ENCODE measurements at places on chromosomes 4 and X.

DNA sequence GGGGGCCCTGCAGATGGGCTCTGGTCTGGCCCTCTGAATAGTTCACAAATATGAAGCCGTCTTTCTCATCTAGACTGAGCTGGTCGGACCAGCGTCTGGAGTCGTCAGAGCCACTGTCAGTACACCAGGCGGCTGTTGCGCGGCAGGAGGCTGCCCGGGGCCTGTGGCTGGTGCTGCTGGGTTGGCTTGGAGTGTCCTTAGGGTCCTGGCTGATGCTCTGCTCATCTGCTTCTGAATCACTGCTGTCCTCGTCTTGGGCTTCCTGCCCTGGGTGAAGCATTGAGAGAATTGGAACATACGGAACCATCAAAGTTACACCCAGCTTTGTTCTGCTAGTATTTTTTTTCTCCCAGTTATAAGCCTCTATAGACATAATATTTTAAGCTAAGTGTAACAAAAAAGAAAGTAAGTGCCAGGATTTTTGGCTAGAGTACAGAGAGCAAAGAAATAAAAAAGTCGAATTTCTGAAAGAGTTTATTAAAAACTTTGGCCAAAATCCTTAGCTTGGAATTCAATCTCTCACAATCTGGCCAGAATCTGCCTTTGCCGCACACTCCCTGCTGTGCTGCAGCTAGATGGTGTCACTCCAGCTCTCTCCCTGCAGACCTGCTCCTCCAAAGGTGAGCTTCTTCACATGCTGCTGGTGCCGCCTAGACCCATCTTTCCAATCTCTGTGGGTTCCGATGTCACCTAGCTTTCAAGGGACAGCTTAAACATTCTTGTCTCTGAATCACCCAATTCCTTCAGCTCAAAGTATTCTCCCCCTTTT, 96.2 kb downstream of the CDS1 start:
- no peak for DNase-seq

- no peak for DNase-seq
Measured at GRCh38 chr4:139279760-139280620, at the start of gene MGARP. Gene MGARP (minus strand): TSS chr4:139280225. CDS start chr4:139280158, 67 bp downstream.

- peak; percentile 75 for DNase-seq
Measured at GRCh38 chrX:110847334-110847733, 51.7 kb upstream of the CHRDL1 start.

DNA sequence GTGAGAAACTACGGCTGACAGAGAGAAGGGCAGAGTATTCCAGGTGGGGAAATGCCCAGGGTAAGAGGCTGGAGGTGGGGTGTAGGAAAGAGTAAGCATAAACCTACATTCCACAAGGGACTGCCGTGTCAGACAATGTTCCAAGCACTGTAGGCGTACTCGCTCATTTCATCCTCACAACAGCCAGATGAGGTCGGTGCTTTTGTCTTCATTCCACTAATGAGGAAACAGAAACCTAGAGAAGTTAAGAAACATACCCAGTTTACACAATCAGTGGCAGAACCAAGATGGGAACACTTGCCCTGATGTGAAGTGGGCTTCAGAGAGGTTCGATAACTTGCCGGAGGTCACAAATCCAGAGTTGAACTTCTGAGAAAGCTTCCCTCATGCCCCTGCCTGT, 4.6 kb downstream of the SASH3 start:
- DNase-seq = no peak

DNA sequence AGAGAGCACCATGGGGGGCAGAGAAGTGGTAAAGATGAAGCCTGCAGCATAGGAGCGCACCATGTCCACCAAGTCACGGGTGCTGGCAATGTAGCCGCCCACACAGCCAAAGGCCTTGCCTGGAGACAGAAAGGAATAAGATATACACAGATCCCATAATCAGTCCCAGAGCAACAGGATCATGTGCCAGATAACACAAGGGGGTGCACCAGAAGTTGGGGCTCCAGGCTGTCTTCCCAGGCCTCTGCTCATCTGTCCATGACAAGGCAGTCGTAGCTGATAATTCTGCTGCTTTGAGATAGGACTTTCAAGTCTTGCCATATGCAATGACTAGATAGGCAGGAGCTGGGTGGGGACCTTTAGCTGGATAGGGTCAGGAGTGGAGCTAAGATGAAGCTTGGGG, 14.7 kb downstream of the APEX2 start:
- DNase-seq = no peak

DNA sequence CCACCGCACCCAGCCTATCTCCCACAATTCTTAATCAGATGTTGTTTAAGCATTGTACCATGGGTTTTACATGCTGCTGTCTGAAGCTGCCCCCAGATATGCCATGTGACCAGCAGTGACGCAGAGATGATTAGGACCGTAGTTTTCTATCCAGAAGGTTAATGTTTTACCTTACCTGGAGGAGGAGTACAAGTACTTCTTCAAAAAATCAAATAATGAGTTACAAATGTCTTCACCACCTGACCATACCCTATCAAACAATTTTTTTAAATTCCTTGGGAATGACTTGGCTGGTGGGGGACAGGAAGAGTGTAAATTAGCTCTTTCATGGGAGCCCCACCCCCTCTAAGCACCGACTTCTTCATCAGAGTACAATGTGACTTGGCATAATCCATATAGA, 16.2 kb upstream of the SGMS2 start:
- DNase-seq = no peak

- DNase-seq = no peak
Measured at GRCh38 chr4:103011378-103012025, 8.0 kb downstream of the SLC9B1 start.

GRCh38 chr4:55510685-55511084, 36.0 kb downstream of the CLOCK start:
- no peak for DNase-seq

DNA sequence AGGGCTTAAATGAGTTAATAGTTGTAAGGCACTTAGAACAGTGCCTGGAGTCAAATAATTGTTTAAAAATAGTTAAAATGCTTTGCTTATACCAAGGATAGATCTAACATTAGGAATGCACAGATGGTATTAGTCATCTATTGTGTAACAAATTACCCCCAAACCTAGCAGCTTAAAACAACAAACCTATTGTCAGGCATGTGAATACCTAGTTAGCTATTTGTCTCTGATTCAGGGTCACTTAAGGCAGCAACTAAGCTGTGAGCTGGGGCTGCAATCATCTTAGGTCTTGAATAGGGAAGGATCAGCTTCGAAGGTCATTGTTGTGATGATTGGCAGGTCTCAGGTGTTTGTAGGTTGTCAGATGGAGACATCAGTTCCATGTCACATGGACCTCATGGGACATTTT, 42.4 kb upstream of the AGA start:
- no peak for DNase-seq

DNA sequence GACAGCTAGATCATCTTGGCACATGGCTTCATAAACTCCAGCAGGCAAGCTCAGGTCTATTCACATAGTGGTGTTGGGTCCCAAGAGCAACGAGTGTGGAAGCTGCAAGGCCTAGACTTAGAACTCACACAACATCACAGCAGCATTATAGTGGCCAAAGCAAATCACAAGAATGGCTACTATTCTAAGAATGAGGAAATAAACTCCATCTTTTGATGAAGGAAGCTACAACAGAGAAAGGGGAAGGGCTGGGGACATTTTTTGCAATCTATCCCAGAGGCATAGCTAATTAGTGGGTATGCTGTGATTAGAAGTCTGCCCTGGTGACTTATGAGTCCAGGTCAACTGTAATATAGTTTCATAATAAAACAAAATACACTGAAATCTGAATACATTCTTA, 42.9 kb upstream of the TAB3 start:
- no peak for DNase-seq

DNA sequence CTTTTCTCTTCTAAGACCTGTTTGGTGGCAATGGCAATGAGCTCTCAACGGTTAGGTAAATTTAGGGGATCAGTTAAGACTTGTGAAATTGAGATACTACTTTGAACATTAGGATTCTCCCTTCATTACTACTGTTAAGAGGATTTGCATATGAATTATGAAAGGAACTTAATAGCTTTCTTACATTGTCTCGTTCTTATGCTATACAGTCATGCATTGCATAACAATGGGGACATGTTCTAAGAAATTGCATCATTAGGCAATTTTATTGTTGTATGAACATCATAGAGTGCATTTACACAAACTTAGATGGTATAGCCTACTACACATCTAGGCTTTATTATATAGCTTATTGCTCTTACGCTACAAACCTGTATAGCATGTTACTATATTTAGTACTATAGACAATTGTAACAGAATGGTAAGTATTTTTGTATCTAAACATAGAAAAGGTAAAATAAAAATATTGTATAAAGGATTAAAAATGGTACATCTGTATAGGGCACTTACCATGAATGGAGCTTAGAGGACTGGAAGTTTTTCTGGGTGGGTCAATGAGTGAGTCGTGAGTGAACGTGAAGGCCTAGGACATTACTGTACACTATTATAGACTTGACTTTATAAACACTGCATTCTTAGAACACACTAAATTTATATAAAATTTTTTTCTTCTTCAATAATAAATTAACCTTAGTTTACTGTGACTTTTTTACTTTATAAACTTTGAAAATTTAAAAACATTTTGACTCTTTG, 62.5 kb downstream of the PAQR3 start:
- no peak for DNase-seq

- DNase-seq = no peak
Measured at GRCh38 chr4:6008766-6009385, 9.4 kb downstream of the C4orf50 start.

DNA sequence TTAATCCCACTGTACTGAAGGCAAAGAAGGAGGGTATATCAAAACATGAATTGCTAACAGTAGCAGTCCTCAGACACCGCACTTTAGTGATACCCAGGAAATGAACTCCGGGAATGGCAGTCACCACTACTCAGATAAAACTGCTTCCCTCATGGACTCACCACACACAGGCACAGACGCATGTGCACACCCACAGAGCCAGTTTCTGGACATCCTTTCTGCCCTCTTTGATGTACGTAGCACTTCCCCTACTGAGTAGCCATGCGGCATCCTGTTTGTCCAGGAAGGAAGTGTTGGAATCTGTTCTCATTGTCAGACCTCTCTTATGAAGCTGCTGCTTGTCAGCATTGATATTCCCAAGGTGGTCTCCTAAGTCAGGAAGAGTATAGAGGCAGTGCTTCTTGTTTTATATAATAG, 95.7 kb downstream of the DCLK2 start:
- DNase-seq = no peak

DNA sequence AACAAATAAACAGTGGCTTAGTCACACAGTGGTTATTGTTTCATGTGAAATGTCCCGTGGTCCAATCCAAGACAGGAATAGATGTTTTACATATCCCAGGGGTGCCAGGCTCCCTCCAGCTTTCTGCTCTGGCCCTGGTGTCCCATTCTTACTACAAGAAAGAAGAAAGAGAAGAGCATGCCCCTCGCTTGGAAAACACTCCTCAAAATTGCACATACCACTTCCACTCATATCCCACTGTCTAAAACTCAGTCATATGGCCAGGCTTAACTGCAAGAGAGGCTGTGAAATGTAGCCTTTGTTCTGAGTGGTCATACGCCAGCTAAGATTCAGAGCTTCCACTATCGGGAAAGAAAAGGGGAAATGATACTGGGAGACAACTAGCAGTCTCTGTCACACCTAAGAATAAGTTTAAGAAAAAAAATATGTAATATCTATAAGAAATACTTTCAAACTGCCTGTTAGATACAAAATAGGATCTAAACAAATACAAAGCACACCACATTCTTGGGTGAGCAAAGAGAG, 306.8 kb upstream of the FAM241A start:
- DNase-seq = no peak

DNA sequence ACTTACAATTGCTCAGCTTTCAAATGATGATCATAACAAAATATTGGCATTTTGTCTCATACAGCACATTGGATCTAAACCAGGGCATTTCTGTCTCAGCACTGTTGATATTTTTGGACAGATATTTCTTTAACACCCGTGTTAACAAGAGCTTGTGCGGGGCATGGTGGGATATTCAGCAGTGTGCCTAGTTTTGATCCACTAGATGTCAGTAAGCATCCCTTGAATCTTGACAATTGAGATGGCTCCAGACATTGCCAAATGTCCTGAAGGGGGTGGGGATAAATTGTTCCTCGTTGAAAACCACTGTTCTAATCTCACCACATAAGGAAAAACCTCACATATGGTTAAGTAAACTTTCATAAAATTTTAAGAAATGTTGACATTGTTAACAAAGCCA, 806.3 kb downstream of the STIM2 start:
- no peak for DNase-seq

DNA sequence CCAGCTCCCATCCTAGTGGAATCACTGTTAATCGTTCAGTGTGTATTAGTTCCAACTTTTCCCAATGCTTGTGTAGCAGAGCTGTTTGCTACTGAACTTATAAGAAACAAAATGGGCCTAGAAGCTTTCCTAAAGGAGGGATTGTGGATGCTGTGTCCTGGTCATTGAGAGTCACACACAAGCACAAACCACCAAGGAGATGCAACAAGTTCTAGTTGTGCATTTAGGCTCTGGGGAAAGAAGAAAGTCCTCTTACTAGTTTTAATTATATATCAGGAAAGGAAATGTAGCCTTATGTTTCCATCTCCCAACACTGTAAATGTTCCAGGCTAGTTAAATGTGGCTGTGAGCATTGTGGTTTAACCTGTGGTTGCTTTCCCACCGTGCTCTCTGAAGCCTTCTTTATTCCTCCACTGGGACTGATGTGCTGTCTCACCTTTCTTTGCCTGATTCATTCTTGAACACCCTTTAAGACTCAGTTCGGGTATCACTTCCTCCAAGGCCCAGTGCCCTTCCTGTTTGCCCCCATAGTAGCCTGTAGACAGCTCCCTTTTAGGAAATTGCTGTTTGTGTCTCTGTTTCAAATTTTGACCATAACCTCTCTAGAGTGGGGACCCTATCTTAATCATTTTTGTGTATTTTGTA, 34.3 kb downstream of the ATP10D start:
- DNase-seq = no peak

DNA sequence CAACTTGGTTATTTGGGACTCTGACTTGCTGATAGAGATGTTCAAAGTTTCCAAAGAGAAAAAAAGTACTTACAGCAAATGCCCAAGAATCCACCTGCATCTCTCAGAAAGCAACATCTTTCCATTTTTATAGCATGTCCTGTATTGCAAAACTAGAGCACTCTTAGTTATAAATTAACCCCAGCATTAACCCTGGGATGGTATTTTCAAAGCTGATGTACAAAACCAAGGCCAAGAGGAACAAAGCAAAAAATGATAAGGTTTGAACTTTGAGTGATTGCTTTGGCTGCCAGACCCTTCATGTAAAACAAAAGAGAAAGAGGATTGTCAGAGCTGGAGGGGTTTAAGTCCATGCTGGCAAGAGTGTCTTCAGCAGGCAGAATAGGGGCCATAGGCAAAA, at the start of gene SERPINA7:
TSS of gene SERPINA7 (minus strand) at position 103 of the 400 bp plus-strand sequence. CDS start 1,669 bp downstream, outside the sequence.
- DNase-seq = no peak

DNA sequence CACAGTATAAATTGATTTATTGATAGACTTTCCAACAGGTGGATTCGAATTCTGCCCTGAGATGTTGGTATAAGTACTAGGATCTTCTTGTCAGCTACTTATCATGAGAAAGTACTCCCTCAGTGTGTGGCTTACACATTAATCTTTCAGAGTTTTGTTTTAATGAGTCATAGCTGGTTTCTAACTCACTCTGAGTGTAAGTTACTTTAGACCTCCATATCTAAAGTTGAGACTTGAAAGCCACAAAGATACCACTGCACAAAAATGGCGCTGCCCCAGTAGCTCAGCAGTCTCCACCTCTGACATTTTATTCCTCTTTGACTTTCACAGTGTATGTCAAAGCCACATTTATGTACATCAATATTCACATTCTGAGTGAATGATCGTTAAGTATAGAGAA, 318.5 kb downstream of the ARAP2 start:
- DNase-seq = no peak

- no peak for DNase-seq
Measured at GRCh38 chrX:49108641-49109040, 14.9 kb downstream of the GPKOW start.

GRCh38 chr4:70364002-70364401, 3.4 kb downstream of the SMR3A start:
- DNase-seq = no peak

Measured in NCI-H1436 (cell line).